ENCODE measurements at places on chromosomes 7 and 10.

DNA sequence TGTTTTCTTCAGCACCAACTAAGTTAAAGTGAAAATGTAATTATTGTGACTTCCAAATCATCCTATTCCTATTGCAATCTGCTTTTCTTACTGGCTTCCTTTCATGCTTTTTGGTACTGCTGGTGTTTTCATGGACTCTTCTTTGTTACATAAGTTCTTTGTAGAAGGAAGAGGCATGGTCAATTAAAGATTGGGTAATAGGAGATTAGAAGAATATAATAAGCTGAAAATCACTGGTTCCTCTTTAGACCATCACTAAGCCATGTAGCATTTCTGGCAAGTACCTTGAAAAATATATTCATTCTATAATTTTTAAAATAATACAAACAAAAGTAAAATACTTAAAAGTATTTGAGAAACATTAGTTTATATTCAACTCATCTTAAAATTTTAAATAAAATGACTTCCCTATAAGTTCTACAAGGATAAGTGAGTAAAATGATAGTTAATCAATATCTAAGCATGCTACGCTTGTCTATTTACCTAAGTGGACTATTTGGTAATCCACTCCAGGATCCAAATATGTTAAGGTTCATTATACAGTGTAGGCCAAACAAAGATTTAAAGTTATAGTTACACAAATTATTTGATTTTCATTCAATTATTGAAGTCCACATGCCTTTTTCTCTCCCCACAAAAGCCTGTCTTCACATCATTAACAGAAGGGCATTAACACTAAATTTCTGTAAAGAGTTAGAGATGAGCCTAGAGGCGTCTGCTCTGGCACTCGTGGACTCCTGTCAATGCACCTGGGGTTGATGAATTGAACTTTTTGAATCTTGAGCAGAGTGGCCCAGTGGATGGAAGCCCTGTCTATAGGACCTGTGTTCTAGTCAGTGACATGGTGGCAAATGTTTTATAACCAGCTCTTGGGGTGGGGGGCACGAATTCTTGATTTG, 408.1 kb downstream of the INHBA start:
- DNase-seq, result no peak

DNA sequence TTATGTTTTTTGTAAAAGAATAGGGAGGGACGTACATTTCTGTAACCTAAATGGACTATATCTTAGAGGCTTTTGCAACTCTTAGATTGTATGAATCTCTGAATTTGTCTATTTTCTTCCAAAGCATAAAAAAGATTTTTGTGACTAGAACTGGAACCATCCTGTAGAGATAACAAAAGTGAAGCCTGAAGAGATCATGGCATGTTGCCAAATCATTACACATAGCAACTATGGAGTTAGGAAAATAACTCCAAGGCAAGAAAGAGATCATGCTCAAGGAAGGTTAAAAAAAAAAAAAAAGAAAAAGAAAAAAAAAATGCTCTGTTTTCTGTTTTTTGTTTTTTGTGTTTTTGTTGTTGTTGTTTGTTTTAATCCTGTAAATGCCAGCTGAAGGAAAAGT, 567.7 kb upstream of the ZWINT start:
- peak; percentile 22 for DNase-seq

DNA sequence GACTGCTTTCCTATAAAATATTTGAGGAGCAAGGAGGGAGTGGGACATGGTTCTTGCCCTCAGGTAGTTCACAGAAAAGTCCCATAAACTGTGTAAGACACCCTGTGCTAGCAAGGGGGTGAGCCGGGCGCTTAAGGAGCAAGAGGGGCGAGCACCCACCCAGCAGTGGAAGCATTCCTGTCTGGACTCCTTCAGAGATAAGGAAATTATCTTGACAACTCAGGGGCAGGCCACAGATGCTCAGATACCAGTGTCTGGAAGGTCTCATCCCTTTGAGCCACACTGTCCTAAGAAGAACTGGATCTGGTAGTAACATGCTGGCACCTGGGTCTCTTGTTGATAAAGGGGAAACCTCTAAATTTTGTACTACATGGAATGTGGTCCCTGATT, 54.1 kb downstream of the DAGLB start:
- DNase-seq, result no peak

DNA sequence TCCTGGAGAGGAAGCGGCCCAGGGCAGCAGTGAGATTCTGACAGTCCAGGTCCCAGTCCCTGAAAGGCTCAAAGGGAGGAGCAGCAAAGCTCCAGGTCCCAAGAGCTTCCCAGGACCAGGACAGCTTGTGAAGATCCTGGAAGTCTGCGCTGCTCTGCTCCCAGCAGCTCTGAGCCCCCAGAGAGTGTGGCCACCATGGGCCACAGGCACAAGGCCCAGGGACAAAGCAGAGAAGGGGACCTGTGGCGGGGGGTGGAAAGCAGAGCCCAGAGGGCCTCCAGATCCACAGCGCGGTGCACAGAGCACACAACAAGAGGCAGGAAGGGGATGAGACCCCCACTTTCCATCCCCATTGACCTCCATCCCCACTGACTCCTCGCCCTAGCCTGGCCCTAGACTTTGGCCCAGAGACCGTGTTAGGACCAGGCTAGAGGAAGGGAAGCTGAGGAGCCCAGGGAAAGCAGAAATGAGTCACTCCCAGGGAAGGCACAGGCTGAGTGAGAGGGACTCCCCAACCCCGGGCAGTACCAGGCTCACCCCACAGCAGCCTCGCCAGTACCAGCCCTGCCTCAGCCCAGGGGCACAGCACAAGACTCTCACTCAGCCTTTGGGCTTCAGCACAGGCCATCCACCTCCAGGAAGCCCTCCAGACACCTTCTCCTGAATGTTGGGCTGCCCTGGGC, 75.5 kb downstream of the GRID1 start:
- DNase-seq, result no peak

- DNase-seq, result no peak
Observed at GRCh38 chr7:42534441-42534840, 297.4 kb upstream of the GLI3 start.

DNA sequence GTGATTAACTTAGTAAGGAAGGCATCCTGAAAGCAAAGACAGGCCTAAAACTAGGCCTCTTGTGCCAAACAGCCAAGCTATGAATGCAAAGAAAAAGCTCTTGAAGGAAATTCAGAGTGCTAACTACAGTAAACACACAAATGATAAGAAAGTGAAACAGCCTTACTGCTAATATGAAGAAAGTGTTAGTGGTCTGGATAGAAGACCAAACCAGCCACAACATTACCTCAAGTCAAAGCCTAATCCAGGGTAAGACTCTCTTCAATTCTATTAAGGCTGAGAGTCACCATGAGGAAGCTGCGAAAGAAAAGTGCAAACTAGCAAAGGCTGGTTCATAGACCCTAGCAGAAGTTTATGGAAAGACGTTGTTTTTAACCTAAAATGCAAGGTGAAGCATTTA, 66.0 kb downstream of the IPMK start:
- DNase-seq, result no peak

GRCh38 chr7:140512317-140513000, 33.2 kb upstream of the MKRN1 start:
- peak; percentile 79 for DNase-seq

DNA sequence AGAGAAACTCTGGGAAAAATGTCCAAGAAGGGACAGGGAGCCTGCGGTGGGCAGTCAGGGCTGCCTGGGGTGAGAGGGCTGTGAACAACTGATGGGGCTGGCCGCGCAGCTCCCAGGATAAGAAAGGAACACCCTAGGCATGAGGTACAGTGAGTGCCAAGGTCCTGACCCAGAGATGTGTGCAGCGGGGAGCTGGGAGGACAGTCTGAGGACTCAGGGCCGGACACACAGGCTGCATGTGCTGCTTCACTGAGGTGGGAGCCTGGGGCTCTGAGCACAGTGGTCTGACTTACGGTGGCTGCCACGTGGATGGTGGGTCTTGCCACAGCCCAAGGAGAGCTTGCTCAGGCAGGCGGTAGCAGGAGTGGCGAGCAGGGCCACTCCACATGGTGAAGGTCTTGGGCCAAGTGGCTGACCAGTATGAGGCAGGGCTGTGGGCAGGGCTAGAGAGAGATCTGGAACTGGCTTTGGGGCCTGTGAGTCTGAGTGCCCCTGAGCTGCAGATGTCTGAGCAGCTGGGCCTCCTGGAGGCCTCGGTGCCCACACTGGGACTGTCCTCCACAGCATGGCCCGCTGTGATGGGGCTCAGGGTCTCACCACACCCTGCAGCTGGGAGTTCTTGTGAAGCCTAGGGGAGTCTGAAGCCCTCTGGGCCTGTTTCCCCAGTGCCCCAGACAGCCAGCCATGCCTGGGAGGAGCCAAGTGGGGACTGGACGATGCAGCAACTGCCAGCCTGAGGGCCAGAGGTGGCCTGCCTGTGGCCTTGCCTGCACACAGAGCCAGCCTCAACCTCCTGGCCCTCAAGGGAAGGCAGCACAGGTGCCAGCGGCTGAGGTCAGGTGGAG, 60.3 kb downstream of the RASGEF1A start:
- no peak for DNase-seq

DNA sequence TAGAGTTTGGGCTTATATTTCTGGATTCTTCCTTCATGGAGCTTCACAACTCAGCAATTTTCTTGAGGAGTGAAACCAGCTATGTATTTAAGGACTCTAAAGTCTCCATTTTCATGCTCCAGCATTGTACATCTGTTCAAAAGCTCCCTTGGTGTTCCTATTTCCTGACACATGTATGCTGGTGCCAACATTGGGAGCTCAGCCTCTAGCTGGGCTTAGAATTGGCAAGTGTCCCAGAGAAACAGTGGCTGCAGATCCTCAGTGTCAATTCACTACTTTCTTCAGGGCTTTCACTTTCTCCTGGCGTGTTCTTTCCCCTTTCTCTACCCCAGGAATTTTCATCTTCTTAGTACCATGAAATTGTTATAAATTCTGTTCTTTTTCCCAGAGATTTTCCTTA, 103.1 kb downstream of the ZNF467 start:
- peak; percentile 31 for DNase-seq

- DNase-seq, result no peak
Observed at GRCh38 chr7:80721883-80722615, 83.6 kb downstream of the CD36 start.

DNA sequence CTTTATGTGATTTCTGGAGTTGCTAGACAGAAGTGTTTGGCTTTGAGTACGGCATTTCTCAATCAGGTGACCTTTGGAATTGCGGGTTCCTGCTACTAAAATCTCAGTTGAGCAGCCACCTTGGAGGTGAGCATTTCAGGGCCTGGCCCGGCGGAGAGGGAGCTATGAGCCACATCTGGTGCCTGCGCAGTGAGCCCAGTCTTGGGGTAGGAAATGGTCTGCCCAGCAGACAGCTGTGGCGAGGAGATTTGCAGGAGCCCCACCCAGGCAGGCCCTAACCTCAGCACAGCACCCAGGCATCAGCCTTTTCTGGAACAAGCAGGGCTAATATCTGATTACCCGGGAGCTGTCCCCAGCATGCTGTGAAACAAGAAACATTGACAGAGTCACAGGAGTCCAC, 547.9 kb upstream of the FOXK1 start:
- DNase-seq, result no peak

- no peak for DNase-seq
Observed at GRCh38 chr7:73768641-73769480, 1.2 kb downstream of the CLDN3 start.

- DNase-seq, result no peak
Observed at GRCh38 chr10:128727114-128727513, 600.9 kb upstream of the MKI67 start.

GRCh38 chr10:78337016-78337415, 303.4 kb downstream of the RPS24 start:
- DNase-seq, result no peak

DNA sequence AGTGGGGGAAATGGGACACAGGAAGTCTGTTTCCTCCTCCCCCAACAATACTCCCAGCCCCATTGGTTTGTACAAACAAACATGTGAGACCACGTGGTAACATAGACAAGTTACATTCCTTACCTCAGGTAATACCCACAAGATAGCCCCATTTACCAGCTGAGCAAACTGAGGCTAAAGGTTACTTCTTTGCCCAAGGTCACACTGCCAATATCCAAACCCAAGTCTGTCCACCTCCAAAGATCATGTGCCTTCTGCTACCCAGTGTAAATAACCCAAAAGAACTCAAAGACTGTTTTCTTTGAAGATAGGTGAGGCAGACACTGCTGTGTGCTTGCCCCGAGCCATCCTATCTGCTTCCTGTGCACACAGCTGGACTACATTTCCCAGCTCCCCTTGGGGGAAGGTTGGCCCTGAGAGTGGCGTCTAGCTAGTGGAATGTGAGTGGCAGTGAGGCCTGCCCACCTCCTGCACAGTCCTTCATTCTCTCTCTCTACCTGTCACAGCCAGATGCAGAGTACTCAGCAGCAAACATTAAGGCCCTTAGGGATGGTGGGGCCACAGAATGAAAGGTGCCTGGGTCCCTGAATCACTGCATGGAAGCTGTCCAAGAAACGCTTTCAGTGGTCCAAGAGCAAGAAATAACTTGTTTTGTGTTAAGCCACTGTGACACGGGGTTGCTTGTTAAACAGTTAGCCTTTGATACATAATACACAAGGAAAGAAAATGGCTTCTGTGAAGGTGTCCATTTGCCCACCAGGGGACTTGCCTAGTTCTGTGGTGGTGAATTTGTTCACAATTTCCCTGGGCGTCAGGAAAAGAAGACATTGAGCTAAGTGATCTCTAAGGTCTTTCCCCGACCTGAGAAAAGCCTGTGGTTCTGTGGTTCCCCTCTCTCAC, 257.7 kb upstream of the NFE2L3 start:
- no peak for DNase-seq

- DNase-seq, result no peak
Observed at GRCh38 chr10:21534280-21534586, 201 bp downstream of the MLLT10 start.

DNA sequence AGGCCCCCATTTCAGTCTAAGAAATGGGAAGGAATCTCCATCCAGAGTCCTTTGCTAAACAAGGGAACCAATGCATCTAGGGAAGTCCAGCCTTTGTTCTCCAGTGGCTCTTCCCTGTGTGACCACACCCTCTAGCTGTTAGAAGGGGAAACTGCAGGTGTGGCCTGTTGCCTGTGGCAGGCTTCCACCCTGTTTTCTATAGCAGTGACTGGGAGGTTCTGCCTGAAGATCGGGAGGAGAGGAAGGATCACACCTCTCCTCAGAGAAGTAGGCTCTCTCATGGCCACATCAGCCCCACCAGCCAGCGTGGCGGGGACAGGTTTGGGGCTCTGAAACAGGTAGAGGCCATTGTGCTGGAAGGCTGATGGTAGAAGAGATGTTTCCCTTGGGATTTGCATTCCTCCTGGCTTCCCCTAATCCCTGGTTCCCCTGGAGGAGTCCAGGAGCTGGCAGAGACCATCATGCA, 47.7 kb upstream of the TRIM8 start:
- peak; percentile 22 for DNase-seq

DNA sequence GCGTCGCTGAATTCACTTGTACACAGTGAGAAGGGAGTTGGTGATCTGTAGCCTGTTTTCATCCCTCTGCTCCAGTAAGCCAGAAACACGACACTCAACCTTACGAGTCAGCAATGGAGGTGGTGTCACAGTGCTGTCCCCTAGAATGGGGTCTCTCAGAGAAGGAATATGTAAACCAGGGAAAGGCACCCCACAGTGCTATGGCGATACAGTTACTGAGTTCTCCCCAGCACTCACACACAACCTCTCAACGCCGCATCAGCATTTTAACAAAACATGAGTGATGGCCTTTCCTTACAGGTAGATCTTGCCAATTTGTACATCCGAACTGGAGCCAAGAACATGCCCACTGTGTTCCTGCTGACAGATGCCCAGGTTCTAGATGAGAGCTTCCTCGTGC, 196.3 kb downstream of the CDCA7L start:
- DNase-seq, result no peak

- no peak for DNase-seq
Observed at GRCh38 chr10:12670004-12670403, 320.7 kb downstream of the CAMK1D start.

- DNase-seq, result peak; percentile 1
Observed at GRCh38 chr10:104256335-104256961, 1.8 kb downstream of the GSTO1 start.

- DNase-seq, result no peak
Observed at GRCh38 chr7:50221028-50221427, 83.5 kb upstream of the IKZF1 start.

- no peak for DNase-seq
Observed at GRCh38 chr10:59757966-59758365, 4.7 kb upstream of the MRLN start.

All from NCI-H345 (cell line).